Renal pelvis (tissue), 12 donors: ENCODE measurements at places on chromosomes 5 and 9. TPM values are rescaled to one million over a fixed set of nuclear protein-coding genes. Genes with fewer than 3 reads are reported as not detected.

DNA sequence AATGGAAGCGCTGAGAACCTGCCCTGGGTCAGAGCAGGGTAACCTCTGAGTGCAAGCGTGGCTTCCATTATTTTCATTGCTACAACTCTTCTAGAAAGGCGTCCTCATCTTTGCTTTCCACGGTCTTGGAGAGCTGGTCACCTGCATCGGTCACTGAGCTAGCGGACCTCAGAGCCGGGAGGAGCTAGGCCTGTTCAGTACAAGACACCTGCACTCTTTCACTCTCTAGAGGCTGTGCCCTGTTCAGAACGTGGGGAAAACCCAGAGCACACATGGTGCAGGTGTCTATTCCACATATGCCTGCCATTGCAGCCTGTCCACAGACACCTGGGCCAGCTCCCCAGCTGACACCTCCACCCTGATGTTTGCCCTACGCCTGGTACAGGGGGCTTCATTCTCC is 147.8 kb upstream of the IRX2 start:
- DNase-seq, result no peak

GRCh38 chr5:180675036-180675635 is 25.7 kb upstream of the FLT4 start:
- DNase-seq, result no peak

DNA sequence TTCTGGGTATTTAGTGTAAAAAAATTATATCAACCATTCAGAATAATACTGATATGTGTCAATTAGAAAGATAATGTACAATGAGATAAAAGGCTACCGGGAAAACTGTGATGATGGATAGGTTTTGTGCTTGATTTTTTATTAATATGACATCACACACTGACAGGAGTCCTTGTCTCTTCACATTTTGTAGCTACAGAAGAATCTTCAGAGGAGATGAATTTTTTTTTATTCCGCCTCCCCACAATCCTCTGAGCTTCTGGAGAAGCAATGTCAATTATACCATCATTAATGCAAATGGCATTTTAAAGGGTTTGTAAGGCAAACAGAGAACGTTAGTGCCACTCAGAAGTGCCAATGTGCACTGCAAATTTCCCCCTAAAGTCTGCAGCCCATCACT is 131.7 kb upstream of the CCNG1 start:
- DNase-seq, result no peak

GRCh38 chr9:89732295-89732938 is 127.6 kb downstream of the GADD45G start:
- peak; percentile 33 for DNase-seq

GRCh38 chr5:146249801-146250200 is 46.4 kb downstream of the RBM27 start:
- DNase-seq, result no peak

DNA sequence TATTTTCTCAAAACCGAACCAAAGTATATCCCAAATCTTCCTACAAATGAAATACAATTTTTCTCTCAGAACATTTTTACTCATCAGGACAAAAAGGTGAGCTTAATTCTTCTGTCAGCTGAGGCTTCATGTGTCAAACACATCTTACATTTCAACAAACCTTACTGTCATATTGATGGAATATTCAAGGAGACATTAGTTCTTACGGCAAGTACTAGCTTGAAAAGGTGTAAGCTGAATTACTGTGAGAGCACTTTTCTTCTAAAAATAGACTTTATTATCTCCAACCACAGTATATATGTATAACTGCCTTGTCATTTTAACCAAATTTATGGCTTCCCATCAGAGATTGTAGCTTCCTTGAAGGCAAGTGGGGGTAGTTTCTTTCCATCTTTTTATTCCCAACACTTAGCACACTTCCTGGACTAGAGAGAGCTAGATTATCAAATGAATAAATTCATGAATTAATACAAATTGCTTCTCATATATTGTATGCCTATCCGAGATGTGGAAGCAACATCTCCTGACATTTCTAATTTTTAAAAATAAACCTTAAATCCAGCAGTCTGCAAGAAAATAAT is 822.7 kb upstream of the DMAC1 start:
- no peak for DNase-seq

Gene ZBED3
- 36.6 TPM for polyA plus RNA-seq

GRCh38 chr5:169609716-169610115 is 26.1 kb downstream of the SPDL1 start:
- DNase-seq, result no peak

Gene BTNL8
- 0.34 TPM for polyA plus RNA-seq

GRCh38 chr5:116428966-116429365 is 145.7 kb downstream of the SEMA6A start:
- no peak for DNase-seq

- DNase-seq, result no peak
Measured at GRCh38 chr5:151569132-151570046, 21.7 kb downstream of the FAT2 start.

GRCh38 chr9:113546566-113546965 is 83.0 kb downstream of the RGS3 start:
- no peak for DNase-seq

Gene CREB3
- polyA plus RNA-seq, result 42.5 TPM

DNA sequence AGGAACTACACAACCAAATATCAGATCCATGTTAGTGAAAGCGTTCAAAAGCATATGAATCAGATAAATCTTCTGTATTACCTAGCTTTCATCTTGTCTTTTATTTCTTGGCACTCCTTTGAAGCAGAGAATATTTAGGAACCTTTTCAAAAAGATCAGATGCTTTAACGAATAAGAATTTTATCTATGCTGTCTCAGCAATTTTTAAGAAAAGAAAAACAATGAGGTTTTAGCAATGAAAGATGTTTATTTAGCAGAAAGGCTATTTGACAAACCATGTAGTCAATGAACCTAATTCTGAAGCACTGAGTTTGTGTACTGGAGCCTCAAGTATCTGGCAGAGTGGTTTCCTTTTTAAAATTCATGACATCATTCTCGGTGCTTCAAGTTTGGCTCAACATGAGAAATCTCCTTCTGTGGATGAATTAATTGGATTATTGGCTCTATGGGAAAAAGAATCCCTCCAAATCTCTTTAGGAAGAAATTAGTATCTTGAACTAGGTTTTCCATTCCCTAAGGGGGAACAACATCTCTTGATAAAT is 534.7 kb downstream of the CAAP1 start:
- no peak for DNase-seq

Gene LRRC19
- polyA plus RNA-seq, result 12.0 TPM

DNA sequence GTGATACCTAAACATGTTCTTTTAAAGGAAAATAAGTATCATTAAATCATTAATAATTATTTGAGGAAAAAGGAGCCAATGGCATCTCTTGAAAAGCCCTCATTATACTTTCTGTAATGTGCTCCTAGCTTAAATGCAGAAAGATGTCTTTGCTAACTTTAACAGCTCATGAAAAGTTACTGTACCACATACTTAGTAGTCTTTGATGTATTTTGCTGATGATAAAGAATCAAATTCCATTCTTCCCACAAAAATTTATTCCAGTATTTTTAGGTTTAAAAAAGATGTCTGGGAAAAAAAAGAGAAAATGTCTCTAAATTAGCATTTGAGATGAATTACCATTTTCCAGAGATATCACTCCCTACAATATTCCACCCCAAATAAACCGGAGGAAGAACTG is 112.5 kb downstream of the PPP2R2B start:
- no peak for DNase-seq

DNA sequence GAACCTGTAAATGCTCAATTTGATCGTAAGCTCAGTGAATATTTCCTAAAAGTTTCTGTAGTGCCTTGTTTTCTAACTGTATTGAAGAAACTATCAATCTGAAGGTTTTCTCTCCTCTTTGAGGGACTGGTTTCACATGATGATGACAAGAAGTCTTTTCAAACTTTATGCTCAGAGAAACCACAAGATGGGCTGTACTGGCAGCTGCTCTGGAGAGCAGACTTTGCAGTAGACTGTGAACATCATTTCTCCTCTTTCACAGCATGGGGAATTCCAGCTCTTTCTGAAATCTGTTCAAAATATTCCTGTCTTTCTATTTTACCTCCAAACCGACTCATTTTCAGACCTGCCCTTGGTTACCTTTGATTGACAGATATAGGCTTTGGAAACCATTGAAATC is 194.4 kb downstream of the IZUMO3 start:
- no peak for DNase-seq

Gene FAXDC2
- polyA plus RNA-seq, result 39.3 TPM

Gene NMUR2
- 0.09 TPM for polyA plus RNA-seq

GRCh38 chr9:26789959-26790358 is 102.6 kb downstream of the CAAP1 start:
- DNase-seq, result no peak

- DNase-seq, result no peak
Measured at GRCh38 chr9:27384262-27385014, 87.5 kb upstream of the EQTN start.
